ENCODE measurements at places on chromosomes 12 and 14.

GRCh38 chr12:121917950-121918678 is at the start of gene CFAP251:
Gene CFAP251, plus strand, starts transcription at chr12:121918592. Its CDS starts 2,714 bp downstream, at chr12:121921306.
- peak; percentile 55 for DNase-seq

DNA sequence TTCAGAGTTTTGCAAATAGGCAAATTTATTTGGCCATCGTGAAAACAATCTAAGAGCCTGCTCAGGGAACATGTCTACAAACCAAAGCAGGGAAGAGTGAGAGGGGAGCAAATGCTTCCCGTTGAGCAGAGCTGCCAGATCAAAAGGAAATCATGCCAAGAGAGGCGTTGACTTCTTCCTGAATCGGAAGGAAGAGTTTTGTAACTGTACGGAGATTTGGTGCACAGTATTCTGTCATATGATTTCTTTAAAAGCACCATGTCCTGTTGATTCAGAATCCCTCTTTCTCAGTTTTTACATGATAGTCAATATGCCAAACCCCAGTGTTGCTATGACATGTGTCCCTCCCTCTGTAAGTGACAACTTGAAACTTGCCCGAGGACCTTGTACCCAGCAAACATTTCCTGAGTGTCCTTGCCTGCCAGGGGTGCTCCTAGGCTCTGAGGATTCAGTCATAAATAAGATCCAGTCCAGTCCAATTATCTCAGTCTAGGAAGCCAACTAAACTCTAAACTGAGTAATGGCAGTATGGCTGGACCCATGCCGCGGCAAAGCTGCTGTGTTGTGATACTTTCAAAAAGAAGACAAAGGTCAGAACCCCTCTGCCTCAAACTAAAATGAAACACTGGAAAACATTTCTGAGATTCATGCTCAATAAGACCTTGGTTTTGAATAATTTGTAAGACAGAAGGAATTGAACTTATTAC is 300.1 kb upstream of the FKBP4 start:
- DNase-seq: no peak

DNA sequence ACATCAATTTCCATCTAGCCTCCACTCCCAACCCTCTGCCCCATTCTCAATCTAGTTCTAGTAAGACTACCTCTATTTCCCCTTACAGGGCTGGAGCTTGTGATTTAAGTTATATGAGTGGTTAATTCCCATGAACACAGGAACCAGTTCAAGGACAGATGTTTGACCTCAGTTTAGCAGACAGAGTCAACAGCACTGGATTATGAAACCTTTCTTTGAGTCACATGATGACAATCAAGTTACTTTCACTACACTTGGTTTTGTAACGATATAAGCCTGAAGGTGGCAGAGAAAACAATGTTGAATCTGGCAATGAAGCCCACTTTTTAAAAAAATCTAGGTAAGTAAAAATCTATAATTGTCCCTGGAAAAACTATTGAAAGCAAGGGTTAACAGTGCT is 1646.2 kb upstream of the FLRT2 start:
- DNase-seq: no peak

DNA sequence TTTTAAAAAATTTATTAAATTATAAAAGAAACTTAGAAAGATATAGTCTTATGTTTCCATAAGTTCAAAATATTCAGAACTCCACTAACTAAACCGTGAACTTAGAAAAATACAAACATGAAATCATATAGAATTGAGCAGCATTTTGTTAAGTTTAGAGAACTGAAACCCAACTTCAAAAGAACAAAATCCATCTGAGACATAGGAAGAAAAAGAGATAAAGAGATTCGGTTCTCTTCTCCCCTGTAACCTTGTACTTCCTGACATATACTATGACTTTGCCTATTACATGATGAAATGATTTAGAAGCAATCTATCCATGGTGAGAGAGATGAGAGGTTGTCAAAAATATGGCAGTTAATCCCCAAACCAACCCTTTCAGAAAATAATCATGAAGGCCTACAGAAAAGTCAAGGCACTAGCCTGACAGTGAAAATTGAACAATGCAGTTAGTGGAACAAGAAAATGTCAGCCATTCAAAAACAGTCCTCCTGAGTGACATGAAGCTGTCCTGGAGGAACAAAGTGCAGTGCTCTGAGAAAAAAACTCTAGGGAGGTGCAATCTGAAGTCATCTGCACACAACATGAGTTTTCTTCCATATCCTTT is 44.0 kb downstream of the C12orf50 start:
- no peak for DNase-seq

GRCh38 chr12:70059373-70059772 is 183.9 kb upstream of the CNOT2 start:
- no peak for DNase-seq

DNA sequence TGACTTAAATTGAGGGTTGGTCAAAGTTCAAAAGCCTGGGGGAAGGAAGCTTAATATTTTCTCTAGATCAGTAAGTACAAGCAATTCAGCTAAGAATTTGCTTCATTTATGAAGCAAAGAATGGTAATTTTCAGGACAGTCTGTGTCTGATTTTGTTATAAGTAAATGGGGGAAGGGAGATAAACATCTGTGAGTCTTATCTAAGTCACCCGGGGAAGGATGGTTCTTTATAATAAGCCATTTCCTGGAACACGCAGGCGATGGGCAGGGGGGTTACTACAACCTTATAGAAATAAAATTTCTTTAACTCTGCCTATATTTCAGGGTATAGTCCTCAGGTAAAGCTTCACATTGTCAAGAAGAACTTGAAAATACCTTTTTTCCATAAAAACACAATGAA is 42.9 kb downstream of the HELB start:
- DNase-seq: no peak

DNA sequence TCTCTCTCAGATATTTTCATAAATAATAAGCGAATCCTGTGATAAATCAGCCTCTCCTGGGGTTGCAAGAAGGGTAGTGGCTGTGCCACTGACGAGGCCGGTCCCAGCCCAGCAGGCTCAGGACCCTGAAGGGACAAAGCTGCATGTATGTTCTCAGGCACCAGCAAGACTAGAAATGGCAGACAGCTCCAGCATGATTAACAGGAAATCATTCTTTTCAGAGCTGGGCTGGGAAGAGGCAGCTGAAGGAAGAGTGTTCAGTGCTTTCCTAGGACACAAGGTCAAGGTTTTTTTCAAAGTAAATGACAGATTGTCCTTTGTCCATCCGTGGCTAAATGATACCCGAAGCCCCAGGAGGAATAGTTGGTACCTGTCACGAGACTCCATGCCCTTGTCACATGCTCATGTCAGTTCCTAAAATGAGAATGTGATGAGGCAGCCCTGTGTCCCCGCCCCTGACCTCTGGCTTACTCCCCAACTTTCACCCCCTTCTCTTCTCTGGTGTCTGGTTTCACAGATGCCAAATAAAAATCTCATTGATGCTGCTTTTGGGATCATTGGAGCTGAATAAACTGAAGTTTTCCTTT is 65.1 kb downstream of the PPP1R36 start:
- DNase-seq: no peak

- no peak for DNase-seq
Observed at GRCh38 chr14:95543021-95543420, 8.2 kb downstream of the GLRX5 start.

DNA sequence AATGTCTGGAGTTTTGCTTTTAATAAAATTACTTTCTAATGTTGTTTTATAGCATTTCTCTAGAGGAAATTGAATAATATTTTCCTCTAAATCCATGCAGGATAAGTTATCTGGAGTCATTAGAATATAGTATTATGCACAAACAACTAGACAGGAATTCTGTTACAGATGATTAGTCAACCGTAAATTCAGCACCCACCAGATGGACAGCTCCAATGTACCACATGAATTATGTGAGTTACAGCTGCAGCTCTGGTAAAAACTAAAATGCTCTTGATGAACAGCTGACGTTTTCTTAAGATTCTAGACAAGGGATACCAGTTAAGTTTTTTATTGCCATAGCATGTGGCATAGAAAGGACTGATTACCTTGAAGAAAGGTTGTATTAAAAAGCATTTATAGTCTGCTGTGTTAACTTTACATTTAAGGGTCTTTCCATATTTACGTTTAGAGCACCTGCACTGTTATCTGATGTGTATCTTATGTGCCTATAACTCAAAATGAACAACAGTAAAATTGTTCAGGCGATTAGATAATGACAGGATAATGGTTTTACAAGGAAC is 321.4 kb upstream of the LRFN5 start:
- DNase-seq: peak; percentile 98

GRCh38 chr14:101217080-101217463 is 313.6 kb upstream of the RTL1 start:
- no peak for DNase-seq

DNA sequence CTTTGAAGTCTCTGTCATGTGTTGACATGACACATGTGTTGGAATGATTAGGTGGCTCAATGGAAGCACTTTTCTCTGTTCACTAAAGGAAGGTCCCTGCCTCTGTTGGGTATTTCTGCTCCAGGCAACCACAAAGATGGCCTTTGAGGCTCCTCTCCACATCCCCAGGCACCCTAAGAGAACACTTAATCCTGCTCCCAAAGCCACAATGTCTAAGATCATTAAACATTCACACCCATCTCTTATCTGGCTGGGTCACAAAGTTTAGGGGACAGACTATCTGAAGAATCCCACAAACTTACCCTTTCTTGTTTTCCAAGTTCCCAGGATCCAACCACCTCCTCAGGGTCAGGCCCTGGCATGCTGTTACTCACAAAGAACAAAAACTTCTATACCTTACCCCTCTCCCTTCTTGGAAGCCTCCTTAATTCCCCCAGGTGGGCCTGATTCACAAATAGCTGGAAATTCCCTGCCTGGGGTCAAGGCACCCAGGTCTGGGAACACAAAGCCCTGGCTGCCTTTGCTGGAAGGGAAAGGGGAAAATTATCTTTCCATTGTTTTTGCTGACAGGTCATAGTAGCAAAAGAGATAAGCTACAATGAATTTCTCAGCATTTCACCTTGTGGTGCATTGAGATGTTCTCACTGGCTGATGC is 333.7 kb downstream of the PCNX1 start:
- no peak for DNase-seq

GRCh38 chr12:96257550-96258103 is 63.5 kb downstream of the ELK3 start:
- DNase-seq: no peak

DNA sequence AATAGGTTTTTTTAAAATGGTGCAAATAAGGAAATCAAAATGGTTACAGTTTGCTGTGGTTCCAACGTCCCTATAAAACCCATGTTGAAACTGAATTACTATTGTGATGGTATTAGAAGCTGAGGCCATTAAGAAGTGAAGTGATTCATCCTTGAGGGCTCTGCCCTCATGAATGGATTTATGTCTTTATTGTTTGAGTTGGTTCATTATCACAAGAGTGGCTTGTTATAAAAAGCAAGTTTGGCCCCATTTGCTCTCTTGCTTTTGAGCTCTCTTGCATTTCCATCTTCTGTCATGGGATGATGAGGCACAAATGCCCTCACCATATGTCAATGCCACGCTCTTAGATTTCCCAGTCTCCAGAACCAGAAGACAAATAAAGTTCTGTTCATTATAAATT is 62.3 kb downstream of the PRKD1 start:
- peak; percentile 82 for DNase-seq

GRCh38 chr12:101793401-101793800 is 37.4 kb downstream of the GNPTAB start:
- DNase-seq: no peak

DNA sequence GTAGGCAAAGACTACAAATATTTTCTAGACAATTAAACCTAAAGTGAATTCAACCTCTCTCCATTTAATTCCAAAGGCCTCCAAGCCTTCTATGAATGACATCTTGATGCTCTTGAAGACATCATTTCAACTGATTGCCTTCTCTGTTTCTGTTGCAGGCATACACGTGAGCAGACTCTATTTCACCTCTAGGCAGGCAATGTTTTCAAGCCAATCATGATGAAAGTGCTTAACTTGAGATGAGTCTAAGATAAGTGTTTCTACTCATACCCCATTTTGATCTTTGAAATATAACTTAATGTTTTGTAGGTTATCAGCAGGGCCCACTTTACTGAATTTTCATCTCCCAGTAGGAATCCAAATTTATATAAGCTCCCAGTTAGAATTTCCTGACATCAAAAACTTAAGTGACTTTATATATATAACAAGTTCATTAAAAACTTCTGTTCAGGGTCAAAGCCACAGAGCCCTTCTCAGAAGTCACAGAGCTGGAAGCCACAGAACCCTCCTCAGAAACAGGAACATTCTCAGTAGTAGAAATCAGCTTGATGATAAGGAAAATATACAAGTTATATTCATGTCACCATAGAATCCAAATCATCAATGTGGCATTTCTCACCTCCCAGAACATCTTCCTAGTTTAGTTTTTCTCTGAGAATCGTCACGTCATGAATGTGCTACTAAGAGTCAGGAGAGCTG is 108.5 kb downstream of the PHLDA1 start:
- DNase-seq: no peak

GRCh38 chr14:59695198-59695597 is 118.6 kb upstream of the CCDC175 start:
- DNase-seq: no peak

DNA sequence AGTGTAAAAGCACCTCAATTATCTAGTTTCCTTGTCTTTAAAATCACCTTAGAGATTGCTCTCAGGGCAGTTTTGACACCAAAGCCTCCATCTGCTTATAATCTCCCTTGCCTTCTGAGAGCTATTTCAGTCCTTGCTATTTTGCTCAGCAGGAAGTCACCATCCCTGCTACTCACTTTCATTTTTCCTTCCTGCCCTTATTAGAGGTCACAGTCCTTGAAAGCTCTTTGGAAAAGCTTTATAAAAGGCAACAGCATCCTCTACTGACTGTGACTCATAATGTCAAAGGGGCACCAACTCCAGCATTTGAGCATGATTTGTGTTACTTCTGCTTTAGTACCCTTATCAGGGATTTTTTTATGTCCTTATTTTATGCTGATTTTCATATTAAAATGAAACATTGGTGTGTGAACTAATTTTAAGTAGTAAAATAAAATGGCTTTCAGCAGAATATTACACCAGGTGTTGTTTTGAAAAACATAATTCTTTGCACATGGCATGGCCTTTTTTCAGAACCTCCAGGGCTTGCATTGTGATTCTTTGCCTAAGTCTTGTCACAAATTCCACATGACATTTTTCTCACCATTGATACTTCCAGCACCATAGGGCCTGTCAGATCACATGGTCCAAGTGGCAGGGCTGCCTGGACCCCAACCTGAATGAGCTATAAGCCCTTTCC is 213.0 kb downstream of the ADAMTS20 start:
- DNase-seq: peak; percentile 68

DNA sequence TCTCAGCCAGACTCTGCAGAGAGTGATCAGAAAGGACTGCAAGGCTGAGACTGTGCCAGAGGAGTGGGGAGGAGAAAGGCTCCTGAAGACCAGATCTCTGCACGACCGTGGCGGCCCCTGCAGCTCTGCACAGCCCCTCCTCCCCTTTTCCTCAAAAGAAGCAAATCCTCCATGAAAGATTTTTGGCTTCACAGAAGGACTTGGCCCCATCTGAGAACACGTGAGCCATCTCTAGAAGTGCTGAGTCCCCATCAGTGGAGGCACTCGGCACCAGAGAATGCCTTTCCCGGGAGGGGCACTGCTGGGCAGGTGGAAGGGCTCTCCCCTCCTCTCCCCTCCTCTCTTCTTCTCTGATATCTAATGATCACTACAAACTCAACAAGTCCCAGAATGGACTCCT is 6.8 kb downstream of the FIGNL2 start:
- no peak for DNase-seq
